Right ventricle myocardium inferior (tissue), 1 donor: ENCODE measurements at places on chromosomes 7 and 10. TPM values are rescaled to one million over a fixed set of nuclear protein-coding genes. Genes with fewer than 3 reads are reported as not detected.
A peak's percentile ranks its signal among the peaks of the same experiment; 100 is the strongest.

DNA sequence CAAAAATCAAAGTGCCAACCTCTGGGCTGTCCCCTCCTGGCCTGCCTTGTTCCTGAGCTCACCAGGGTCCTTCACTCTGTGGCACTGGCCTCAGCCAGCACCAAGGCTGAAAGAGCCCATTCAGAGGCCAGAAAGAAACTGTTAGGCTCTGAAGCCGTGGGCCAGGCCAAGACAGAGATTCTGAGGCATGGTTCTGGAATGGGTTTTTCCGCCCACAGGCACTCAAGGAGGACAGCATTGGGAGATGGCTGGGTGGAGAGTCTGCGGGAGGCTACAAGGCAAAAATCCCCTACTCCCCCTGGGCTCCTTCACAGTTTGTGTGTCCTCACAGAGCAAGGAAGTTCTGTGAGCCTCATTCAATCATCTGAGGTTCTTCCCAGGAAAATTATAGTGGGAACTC, 31.7 kb downstream of the GRIFIN start:
- DNase-seq: peak; percentile 39

- no peak for DNase-seq
Observed at GRCh38 chr10:132341781-132342180, 9.8 kb downstream of the LRRC27 start.

The ZMIZ2 gene
- total RNA-seq: 62.2 TPM

The SPDYE2 gene
- not detected for total RNA-seq

GRCh38 chr10:12419262-12419847, 70.0 kb downstream of the CAMK1D start:
- DNase-seq: no peak

The ASB4 gene
- total RNA-seq: 7.0 TPM

DNA sequence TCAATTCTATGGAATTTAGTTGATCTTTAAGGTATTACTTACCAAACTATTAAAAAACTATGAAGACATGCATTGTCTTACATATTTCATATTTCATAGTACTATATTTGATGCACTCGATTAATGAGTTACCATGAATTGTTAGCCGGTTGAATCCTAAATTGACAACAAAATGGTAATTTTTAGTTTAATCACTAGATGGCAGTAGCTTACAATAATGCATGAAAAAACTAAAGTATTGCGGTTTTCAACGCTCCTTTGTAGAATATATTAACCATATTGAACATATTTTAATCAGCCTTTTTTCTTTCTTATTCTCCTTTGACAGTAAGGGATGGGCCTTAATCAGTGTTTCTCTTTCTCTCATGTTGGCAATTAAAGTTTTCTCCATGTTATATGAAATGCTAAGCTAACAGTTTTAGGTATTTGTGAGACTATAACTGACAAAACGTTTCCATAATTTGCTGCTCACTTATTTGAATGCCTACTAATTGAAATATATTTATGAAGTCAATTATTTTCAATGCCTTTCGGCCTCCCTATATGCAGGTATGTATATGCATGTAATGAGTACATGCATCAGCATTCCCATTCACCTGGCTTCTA, 48.5 kb upstream of the ARL4A start:
- no peak for DNase-seq

GRCh38 chr10:44759122-44759521, 152.0 kb upstream of the TMEM72 start:
- no peak for DNase-seq

- DNase-seq: no peak
Observed at GRCh38 chr10:120511165-120511564, 54.1 kb downstream of the PLPP4 start.

GRCh38 chr10:110649347-110650264, 5.5 kb downstream of the RBM20 start:
- DNase-seq: no peak

GRCh38 chr10:60905580-60905979, 38.4 kb downstream of the RHOBTB1 start:
- peak; percentile 73 for DNase-seq

GRCh38 chr10:3530783-3531645, 254.0 kb downstream of the KLF6 start:
- no peak for DNase-seq

GRCh38 chr10:88979153-88979562, 11.4 kb upstream of the FAS start:
- DNase-seq: no peak

- no peak for DNase-seq
Observed at GRCh38 chr7:40551685-40552576, 417.1 kb downstream of the SUGCT start.

- no peak for DNase-seq
Observed at GRCh38 chr7:78563191-78563590, 764.6 kb downstream of the PHTF2 start.

- no peak for DNase-seq
Observed at GRCh38 chr7:7178081-7178480, 4.3 kb upstream of the C1GALT1 start.

DNA sequence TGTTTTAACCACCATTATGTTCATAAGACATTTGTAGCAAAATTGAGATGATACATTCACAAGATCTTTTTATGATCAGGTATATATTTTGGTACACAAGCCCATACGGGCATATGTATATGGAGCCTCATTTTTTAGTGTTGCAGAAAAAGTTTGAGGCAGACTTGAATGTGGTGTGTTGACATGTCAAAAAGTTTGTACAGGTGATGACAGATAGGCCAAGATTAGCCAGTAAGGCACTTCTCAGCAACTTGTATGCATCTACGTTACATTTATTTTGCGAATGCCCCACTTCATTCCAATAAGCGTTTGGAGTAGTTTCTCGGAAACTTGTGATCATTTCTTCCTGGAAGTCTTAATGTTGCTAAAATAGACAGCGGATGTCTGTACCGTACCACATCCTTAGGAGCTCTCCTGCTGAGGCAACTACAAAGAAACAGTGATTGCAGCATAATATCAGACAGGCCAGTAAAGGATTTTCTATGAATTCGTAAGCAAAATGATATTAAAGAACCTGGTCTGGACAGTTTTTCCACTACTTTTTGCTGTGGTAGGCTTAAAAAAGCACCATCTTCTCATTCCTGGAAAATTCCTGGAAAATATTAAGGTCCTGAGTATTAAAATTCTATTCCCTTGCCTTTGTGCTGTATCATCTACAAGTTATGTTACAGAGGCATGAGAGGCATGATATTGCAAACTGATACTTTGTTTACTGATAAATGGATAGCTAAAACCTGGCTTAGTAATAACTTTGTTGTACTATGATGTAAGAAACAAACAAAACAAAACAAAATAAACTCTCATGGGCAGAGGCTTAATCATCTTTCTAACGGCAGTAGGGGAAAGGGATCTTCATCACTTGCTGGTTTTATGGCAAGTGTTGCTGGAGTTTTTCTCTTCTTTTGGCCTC, 153.6 kb downstream of the HDAC9 start:
- no peak for DNase-seq

The SHTN1 gene
- total RNA-seq: 3.7 TPM

The IDI2 gene
- 0.30 TPM for total RNA-seq

- DNase-seq: no peak
Observed at GRCh38 chr10:127196282-127197153, at the start of gene INSYN2A. Gene INSYN2A (minus strand): TSS chr10:127196591. CDS start chr10:127176395, 20,196 bp downstream.

The CTAGE15 gene
- total RNA-seq: not detected

GRCh38 chr10:130491011-130491692, 355.0 kb downstream of the GLRX3 start:
- no peak for DNase-seq

GRCh38 chr10:89576022-89576421, 40.6 kb upstream of the SLC16A12 start:
- DNase-seq: no peak

The HILPDA gene
- 5.9 TPM for total RNA-seq

DNA sequence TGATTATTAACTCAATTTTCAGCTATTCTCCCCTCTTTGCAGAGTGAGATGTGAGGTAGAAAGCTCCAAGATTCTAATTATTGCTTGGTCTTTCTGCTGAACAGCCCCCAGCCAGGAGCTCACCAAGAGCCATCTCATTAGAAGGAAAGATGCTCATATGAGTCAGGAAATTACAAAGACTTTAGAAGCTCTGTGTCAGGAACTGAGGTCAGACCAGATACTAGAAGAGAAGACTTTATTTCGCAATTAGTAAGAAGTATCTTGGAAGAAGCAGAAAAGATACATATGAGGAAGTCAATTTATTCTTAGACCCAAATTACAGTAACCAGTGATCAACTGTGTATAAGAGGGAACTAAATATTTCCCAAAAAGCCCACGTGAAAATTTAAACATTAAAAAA, 626.9 kb downstream of the ZWINT start:
- DNase-seq: no peak

The ENTPD7 gene
- total RNA-seq: 1.4 TPM

The FKBP6 gene
- not detected for total RNA-seq

GRCh38 chr7:27051451-27051850, 44.3 kb downstream of the HOXA1 start:
- no peak for DNase-seq

DNA sequence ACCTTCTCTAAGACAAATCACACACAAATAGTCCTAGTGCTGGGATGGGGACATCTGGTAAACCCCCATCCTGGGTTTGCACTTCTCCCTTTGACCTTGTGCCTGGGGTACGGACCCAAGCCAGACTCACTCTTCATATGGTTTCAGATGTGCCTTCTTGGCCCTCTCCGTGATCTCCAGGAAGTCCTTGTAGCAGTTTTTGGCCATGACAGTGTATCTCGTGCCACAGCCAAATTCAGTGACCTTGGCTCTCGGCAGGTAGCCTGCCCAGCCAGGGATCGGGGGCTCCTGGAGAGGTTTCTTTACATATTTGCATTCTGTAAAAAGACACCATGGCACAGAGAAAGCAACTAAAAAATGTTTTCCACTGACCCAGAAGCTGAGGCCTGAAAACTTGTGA, 43.9 kb downstream of the PNLIPRP2 start:
- no peak for DNase-seq

The CHST3 gene
- 18.1 TPM for total RNA-seq

- DNase-seq: no peak
Observed at GRCh38 chr10:108566316-108567107, 1356.8 kb downstream of the XPNPEP1 start.

- no peak for DNase-seq
Observed at GRCh38 chr10:13758312-13758711, 171.5 kb downstream of the PRPF18 start.

DNA sequence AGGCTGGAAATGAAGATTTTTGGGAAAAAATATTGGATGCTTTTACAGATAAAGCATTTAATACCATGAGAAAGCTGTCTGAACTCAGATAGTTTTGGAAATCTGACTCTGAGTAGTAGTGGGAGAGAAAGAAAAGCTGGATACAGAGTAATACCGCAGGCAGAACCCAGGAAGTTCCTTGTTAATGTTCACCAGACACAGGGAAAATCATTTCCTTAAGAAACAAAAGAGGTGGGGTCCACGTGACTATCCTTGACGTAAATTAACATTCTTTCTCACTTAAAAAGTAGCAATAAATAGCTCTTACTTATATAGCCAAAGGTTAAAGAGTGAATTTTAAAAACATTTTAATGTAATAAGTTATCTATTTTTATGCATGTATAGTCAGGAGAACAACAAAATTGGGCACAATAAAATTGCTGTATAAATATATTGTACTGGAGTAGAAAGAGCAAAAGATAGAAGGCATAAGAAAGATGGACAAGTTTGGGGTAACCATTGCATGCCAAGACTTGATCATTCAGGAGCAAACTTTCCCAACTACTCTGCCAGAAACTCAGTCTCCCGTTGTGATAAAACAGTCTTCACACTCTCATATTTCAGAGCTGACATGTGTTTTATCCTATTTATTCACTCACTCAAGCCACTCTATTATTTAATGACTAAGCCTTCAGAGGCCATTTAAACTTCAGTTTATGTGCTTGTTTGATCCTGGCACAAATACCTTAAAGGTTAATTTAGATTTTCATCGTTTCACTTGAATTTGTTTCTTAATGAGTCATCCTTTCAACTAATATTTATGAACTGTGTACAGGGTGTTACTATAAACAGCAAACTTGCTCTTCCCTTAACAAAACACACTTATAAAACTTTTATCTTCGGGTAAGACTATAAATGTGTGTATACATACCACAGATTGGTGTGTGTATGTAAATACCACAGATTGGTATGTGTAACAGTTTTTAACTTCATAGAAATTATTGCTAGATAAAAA, 143.1 kb downstream of the GNAI1 start:
- no peak for DNase-seq

The GNG11 gene
- total RNA-seq: 21.6 TPM

The EGFR gene
- total RNA-seq: 11.4 TPM

GRCh38 chr10:104406715-104407650, 53.4 kb downstream of the CFAP58 start:
- no peak for DNase-seq

GRCh38 chr7:133543657-133544056, 290.8 kb downstream of the EXOC4 start:
- DNase-seq: no peak

DNA sequence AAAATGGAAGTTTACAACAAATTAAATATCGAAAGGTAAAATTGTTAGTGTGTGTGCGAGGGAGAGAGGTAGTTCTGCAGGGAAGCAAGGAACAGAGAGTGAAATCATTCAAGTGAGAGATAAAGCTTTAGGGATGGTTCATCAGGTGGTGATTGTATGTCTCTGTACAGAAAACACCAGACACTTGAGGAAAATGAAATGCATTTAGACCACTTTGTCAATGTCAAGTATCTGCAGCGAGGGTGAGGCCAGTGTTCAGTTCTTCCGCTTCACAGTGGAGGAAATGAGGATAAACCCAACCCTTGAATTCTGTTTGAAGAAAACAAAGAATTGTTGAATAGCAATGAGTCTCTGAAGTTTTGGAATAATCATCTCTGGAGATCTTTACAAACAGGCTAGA, 14.4 kb upstream of the ITGB1 start:
- DNase-seq: no peak

- no peak for DNase-seq
Observed at GRCh38 chr10:11153245-11153644, 135.6 kb downstream of the CELF2 start.

The IL15RA gene
- 11.6 TPM for total RNA-seq

The ICA1 gene
- total RNA-seq: 44.3 TPM

DNA sequence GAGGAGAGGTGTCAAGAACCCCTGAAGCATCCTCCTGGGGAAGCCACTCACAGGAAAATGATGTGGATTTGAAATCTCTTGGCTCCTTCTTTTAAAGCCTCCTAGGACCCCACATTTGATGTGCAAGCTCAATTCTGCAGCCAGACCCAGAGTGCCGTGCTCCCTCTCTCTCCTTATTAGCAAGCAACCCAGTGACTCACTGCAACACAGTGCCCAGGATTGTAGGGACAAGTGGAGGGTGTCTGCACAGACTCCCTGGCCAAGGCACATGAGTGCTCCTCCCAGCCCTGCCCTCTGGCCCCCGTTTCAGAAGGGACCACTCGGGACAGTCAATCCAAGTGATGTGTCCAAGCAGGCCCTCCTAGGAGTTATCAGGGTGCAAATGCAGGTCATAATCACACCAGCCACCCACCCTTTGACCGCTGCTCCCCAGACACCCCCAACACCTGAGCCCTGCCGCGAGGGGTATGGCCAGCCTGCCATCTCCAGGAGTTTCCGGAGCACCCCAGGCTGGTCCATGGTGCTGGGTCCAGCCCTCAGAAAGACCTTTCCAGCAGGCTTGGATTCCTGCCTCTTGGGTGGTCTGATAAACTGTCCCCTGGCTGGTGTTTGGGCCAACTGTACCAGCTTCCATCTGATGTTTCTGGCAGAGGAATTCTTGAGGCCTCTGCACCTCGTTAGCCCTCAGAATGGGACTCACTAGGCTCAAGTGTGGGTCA, 54.5 kb upstream of the CXCL12 start:
- DNase-seq: no peak
